ENCODE measurements at places on chromosomes 7 and 10. TPM values are rescaled to one million over a fixed set of nuclear protein-coding genes. Genes with fewer than 3 reads are reported as not detected.

The NCF1 gene
- 0.40 TPM for total RNA-seq

The IRF5 gene
- total RNA-seq: 2.9 TPM

The HDAC9 gene
- total RNA-seq: 39.5 TPM

The LMOD2 gene
- total RNA-seq: not detected

The GHRHR gene
- total RNA-seq: not detected

Measured in mammary microvascular endothelial cell (primary cell).